Stimulated activated CD4-positive, alpha-beta T cell treated with anti-CD3 and anti-CD28 coated beads, TNF-alpha, amount 100 ng/mL, for 24 hours (primary cell): ENCODE measurements at places on chromosomes 5 and 9.

DNA sequence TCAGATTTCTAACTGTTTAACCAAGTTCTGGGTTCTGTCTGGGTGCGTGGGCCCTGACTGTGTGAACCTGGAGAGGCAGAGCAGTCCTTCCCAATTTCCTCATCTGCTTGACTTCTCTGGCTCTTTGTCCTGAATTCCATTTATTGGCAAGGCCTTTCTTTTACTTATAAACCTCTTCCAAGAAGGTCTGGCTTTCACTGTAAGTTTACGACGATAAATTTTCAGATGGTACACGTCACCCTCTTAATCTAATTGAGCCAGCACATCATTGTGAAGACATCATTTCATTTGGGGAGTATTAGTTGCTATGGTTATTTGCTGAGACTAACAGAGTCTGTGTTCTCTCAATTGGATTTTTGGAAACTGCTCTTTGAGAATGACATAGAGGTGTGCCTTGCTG is 92.4 kb downstream of the ARHGAP26 start:
- no peak for DNase-seq

- DNase-seq = no peak
These were observed 7.2 kb downstream of the B4GALT7 start for GRCh38 chr5:177607115-177607451.

GRCh38 chr9:133708246-133709014 is 29.7 kb downstream of the SARDH start:
- no peak for DNase-seq

DNA sequence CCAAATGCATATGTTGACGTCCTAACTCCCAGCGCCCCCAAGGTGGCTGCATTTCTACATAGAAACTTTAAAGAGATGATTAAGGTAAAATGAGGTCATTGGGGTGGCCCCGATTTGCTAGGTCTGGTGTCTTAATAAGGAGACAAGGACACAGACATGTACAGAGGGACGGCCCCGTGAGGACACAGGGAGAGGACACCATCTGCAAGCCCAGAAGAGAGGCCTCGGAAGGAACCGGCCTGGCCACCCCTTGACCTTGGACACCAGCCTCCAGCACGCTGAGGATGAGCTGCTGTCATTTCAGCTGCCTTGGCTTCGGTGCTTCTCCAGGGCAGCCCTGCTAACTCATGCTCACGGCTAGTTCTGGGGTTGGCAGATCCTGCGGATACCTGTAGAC is 73.2 kb downstream of the MRPL36 start:
- no peak for DNase-seq

GRCh38 chr5:76104027-76104426 is 20.8 kb downstream of the SV2C start:
- DNase-seq = no peak

DNA sequence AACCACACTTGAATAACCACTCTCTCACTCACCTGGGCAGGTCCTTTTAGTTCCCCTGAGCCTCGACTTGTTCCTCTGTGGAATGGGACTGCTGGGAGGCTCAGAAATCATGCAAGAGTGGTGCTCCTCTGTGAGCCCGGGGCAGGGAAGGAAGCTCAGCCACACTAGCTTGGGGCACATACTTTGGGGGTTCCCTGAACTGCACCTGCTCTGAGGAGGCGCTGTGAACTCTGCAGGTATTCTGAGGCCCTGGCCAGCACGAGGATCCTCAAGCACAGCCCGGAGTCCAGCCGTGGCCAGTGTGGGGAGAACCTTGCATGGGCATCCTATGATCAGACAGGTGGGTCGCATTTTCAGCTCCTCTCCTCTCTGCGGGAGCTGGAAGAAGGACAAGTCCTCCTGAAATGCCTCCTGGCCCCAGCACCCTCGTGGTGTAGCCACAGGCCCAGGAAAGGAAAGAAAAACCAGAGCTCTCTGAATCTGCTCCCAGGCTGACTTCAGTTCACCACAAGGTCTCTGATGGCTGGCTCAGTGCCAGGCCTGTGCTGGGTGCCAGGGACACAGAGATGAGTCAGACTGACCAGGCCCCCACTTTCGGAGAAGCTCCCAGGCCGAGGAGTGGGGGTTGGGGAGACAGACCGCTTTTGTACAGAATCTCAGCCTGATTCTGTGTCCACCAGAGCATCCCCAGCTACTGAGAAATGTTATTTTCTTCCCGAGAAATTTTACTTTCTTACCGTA is 11.9 kb downstream of the GLIPR2 start:
- DNase-seq = no peak

DNA sequence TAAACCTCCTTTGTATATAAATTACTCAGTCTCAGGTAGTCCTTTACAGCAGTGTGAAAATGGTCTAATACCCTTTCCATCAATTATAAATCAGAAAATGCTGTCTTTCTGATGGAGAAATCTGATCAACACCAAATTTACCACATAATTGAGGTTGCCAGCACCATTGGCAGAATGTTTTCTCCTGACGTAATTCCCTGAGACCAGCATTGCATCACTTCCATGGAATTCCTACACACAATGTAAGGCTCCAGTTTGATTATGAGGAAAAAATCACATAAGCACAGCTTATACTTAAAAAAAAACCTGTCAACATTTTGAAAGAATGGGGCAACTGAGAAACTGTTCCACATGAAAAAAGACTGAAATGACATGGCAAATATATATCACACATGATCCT is 618.7 kb upstream of the CDH6 start:
- DNase-seq = no peak

GRCh38 chr5:77358255-77359205 is 133.6 kb downstream of the WDR41 start:
- DNase-seq = no peak

- DNase-seq = no peak
These were observed 266.3 kb downstream of the SEC61B start for GRCh38 chr9:99488131-99489059.

GRCh38 chr9:130328349-130328801 is 62.8 kb downstream of the HMCN2 start:
- no peak for DNase-seq

- DNase-seq = no peak
These were observed 3.9 kb upstream of the PCYOX1L start for GRCh38 chr5:149353911-149354310.

DNA sequence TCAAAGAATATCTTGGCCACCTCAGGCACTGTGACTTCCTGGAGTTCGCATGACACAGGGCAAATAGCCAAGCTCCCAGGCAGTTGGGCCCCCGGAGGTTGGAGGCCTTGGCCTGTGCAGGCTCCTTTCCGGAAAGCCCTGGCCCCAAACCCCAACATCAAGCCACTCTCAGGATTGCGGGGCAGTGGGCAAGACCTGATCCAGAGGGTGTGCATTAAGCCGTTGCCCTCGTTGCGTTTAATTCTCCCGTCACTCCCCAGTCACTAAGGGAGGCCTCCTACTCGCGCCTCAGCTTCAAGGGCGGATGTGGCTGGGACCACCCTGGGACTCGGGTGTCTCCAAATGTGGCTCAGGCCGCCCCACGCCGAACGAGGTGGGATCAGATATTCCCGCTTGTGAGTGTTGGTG is 60.1 kb downstream of the TMEM174 start:
- DNase-seq = no peak

DNA sequence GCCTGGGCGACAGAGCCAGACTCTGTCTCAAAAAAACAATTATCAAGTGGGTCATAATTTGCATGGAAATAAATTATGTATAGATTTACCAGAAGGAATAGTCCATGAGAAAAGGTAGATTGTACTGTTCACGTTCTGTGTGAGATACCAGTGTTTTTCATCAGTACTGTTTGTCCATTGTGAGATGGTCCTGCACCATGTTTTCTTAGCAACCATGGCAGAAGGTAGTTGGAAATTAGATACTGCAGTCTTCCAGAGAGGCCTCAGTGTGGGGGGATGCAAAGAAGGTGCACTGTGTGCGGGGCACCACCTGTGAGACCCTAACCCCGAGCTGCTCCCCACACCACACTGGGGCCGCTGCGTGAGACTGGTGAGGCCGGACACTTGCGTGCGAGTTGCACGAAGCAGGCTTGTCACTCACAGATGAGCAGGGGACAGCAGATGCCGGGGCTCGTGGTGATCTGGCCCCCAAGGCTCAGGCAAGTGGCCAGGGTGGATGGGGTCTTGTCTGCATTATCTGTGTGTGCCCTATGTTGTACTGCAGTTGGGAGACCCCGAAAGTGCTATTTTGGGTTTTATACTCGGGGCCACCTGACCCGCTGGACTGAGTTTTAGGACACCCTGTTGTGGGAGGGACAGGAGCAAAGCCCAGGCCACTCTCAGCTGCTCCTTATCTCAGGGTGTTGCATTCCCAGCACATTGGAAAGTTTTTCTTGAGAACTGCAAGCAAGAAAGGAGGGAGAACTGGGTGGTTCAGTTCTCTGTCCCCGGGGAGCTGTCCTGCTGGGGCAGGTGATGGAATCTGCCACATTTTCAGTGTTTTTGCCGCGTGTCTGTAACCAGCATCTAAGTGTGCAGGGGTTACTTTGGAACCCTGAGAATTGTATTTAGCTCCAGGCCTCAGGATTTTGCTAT is 61.9 kb downstream of the EHMT1 start:
- DNase-seq = no peak

DNA sequence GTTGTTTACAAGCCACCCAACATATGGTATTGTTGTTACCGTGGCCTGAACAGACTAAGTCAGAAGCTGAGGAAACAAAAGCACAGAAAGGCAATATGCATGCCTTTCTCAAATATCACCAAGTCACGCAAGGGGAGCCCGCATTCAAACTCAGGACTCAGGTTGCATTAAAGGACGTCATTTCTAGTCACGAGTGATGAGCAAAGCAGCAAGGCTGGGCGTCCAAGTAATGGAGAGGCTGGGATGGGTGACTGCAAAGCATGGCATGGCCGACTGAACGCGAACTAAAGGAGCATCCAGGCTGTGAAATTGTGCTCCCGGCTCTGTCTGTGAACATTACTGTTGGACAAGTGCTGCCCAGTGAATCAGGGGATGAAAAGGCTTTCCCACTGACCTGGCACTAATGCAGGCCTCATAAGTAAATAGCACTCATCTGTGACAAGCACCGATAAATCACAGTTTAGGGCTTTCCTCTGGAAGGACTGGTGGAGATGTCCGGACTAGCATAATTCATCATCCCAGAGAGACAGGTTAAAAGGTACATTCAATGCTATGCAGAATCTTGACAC is 202.8 kb downstream of the SPOCK1 start:
- no peak for DNase-seq

GRCh38 chr5:112119508-112119907 is 299.6 kb downstream of the EPB41L4A start:
- no peak for DNase-seq

GRCh38 chr5:16712178-16712577 is 95.4 kb upstream of the RETREG1 start:
- no peak for DNase-seq

GRCh38 chr5:141558150-141558549 is 60.6 kb downstream of the DIAPH1 start:
- DNase-seq = no peak

DNA sequence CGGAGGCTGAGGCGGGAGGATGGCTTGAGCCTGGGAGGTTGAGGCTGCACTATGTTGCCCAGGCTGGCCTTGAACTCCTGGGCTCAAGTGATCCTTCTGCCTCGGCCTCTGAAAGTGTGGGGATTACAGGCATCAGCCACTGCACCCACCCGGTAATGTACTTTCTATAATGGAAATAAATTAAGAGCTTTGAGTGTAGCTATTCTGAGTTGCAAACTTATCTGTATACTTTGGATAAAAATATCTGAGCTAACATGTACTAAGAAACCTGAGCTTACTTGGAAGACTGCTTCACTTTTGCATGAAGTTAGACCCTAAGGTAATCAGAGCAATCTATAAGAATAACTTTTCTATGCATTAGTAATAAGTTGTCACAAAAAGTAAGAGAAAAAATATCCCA is 50.0 kb downstream of the UNC13B start:
- no peak for DNase-seq

DNA sequence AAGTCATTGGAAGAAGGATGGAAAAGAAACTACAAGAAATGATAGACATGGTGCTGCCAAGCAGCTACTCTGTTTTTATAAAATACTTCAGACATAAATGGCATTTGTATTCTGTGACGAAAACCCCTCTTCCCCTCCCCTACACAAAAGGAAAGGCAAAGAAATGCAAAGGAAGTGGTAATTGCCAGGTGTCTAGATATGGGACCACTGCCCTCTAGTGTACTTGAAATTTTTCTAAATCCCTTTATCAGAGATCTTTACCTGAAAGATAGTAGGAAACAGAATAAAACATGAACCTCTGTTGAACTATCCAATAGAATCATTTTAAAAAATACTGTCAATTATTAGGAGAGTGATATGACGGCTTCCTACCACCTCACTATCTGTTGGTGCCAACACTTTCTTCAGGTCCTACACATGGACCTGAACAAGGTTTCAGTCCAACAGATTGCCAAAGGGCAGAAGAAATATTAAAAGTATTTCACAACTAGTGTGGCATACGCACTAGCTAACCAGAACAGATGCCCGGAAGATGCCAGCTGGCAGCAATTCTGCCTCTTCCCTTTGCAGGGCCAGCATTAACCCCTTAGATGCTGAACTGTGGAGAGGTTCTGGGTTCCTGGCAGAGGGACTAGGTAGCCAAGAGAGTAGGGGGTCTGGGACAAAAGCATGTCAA is 104.1 kb downstream of the TSSK1B start:
- DNase-seq = no peak

DNA sequence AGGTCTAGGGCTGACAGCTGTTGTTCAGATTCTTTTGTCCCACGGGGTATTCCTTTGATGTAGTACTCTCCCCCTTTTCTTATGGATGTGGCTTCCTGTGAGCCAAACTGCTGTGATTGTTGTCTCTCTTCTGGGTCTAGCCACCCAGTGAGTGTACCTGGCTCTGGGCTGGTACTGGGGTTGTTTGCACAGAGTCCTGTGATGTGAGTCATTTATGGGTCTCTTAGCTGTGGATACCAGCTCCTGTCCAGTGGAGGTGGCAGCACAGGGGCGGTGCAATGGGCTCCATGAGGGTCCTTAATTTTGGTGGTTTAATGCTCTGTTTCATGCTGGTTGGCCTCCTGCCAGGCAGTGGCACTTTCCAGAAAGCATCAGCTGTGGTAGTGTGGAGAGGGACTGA is 161.3 kb downstream of the CAVIN4 start:
- no peak for DNase-seq

DNA sequence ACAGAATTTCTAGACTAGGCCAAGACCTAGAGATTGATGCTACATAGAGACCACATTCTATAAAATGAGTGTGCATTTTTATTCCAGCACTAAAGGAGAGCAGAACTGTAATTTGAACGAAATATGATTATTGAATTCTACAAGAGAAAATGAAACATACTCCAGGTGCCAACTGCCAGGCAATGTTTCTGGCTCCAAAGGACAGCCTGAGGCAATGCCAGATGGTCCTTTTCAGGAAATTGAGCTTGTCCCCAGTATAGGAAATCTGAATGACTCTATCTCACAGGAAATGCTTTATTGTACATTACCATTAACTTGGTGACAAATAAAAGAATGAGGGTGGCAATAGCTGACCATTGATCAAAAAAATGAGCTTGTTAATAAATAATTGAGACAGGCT is 28.8 kb upstream of the RASGRF2 start:
- DNase-seq = no peak

GRCh38 chr5:25119650-25120049 is 474.9 kb upstream of the CDH10 start:
- DNase-seq = no peak

DNA sequence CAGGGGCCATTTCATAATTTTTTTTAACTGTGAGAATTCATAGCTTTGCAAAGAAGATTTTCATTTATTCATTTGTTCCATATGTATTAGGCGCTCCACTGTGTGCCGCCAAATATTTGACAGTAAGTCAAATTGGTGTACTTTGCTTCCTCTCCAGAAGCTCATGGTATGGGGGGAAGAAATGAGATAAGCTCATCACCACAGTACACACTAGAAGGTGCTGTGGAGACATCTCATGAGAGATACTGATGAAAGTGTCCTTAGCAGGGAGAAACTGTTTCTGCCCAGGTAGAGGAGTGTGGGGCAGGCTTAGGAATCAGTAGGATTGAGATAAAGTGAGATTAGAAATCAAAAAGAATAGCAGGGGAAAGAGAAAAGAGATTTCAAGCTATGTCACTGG is 136.2 kb downstream of the CDH6 start:
- no peak for DNase-seq
